Stimulated activated CD4-positive, alpha-beta T cell treated with anti-CD3 and anti-CD28 coated beads, Interleukin-1b, Interleukin-23, amount 100 ng/mL, for 1 hour (primary cell): ENCODE measurements at places on chromosomes 5 and 9.

DNA sequence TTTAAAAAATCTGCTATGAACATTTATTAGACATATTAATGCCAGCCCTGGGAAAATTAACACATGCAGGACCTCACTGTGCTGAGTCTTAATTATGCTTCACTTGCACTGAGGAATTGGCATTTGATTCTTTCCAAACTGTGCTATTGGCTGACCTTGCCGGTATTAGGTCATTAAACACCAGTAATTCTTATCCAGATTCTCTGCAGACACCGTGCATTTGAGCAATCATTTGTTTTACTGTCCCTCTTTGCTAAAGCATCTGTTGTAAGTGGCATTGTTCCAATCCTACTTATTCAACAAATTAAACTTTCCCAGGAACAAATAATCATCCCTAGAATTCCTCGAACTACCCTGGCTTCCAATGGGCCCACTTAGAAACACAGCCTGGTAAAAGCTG lies 145.0 kb downstream of the SLC12A2 start:
- no peak for DNase-seq

GRCh38 chr9:72858089-72858912 lies 94.6 kb downstream of the ALDH1A1 start:
- DNase-seq = no peak

DNA sequence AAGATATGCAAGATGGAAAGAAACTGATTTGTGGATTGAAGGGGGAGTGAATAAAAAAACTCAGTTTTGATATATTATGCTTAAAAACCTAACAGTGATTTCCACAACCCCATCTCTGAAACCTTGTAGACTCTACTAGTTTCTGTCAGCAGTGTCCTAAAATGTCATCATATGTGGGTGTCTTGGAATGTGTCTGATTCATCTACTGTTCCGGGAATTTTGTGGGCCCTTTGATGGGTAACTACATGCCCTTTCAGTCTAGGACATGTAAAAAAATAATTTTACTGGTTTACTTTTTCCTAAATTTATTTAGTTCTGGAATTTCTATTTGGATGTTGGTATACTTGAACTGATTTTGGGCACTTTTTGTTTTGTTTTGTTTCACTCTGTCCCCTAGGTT lies 118.9 kb upstream of the NMUR2 start:
- DNase-seq = no peak

DNA sequence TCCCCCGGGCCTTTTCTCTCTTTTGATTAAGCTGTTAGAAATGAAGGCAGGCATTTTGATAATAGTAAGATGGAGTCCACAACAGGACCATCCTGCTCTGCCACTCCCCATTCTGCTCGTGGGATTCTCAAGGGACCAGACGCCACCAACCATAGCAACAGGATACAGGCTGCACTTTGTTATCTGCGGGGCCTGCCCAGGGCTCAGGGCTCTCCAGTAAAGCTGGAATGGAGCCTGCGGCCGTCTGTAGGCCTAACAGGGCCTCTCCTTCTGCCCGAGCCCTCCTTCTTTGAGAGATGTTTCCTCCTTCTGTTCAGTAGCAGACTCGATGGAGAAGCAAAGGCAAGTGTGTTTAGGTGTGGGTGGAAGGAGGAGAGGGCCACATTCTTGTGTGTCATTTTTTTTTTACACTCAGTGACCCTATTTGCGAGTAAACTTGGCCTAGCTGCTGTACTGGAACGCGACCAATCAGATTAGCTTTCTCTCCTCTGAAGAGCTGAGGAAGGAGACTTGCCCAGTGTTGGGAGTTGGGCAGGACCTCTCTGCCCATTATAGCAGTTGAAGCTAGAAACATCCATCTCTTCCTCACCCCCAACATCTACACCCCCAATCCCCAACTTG lies 8.9 kb upstream of the EPB41L4B start:
- no peak for DNase-seq

- DNase-seq = no peak
These were observed 16.8 kb downstream of the CLINT1 start for GRCh38 chr5:157842185-157842584.

- no peak for DNase-seq
These were observed 178.4 kb downstream of the MACROH2A1 start for GRCh38 chr5:135220394-135221186.

DNA sequence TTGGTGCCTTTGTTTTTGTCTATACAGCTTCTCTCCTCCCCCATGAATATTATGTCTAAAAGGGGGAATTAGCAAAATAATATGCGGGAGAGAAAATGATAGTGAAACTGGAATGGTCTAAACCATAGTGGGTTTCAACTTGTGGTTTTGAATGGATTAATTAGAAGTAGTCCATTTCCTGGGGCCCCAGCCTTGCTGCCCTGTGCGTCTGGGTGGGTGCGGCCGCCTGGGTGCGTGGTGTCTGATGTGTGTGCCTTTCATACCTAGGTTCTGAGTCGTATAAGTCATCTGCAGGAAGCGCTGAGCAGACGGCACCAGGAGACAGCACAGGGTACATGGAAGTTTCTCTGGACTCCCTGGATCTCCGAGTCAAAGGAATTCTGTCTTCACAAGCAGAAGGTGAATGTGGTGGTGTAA lies 120.0 kb upstream of the CACNA1B start:
- no peak for DNase-seq

- DNase-seq = no peak
These were observed 267.7 kb upstream of the GAS1 start for GRCh38 chr9:87214991-87215390.

DNA sequence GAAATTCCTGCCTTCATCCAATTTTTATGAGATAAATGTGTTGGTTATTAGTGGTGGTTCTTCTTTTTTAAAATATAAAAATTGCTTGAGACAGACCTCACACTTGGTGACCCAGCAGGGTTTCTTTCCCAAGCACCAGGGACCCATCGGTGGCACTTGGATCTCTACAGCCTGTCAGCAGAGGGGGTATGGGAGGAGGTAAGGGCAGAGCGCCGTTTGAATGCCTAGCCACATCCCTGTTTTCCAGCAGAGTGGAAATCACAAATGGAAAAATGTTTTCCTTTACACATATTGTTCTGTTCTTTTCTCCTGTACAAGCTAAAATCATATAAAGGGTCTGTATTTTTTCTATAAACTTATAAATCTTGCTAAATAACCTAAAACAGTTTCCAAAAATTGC lies 248.0 kb downstream of the NR3C1 start:
- no peak for DNase-seq

DNA sequence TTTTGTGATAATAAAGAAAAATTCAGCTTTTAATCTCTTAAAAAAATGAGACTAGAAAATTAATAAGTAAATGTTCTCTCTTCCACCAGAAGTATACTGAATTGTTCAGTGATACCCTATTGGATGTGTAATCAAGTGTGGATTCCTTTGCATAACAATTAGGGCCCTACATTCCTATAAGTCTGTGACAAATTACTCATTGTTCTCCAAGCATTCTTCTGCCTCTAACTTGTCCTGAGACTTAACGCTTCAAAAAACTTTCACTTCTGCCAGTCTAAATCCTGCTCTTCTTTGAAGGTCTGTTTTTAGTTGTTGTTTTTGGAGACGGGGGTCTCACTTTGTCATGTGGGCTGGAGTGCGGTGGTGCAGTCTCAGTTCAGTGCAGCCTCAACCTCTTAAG lies 9.2 kb upstream of the DDX46 start:
- DNase-seq = no peak

- no peak for DNase-seq
These were observed 1931.0 kb downstream of the EFNA5 start for GRCh38 chr5:105739732-105740131.
